ENCODE measurements at places on chromosomes 1 and 21.

- no peak for DNase-seq
Observed at GRCh38 chr1:185074307-185074706, 28.9 kb downstream of the RNF2 start.

DNA sequence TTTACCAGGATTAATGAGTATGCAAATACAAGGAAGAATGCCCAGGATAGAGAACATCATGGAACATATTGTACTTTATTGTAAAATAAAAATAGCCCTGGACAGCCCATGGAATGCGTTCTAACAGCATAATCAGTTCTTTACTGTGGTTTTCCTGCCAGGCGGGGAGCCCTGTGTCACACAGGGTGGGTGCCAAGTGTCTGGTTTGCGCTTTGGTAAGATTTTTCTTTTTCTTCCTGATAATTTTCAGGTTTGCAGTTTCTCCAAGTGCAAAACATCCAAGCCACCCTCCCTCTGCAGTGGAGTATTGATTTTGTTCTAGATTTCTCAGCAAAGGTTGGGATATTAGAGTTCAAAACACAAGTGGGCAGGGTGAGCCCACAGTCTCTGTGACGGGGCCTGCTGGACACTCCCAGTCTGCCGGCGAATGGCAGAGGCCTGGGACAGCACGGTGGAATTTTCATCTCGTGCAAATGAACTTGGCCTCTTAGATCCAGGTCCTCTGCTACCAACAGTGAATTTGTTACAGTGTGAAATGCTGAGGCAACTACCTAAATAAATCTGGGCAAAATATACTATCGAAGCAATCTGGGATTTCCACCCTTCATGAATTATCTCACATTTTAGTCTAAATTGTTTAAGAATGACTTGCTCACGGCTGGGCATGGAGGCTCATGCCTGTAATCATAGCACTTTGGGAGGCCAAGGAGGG lies 15.6 kb upstream of the KCNJ15 start:
- DNase-seq = no peak

DNA sequence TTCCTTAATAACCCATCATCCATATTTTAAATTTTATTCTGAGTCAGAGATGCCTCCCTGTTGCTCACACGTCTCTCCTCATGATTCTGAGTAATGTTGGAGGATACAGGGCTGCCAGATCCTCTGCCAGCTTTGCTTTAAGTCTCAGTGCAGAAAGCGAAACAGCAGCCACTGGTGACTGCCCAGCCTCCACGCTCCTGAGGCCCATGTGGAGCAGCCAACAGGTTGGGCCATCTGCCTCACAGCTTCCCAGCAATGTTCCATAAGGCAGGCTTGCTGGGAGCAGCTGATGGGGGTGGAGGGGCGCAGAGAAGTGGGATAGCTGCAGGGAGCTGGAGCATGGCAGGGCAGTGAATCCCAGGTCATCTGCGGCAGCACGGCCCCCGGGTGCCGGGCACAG lies 104.2 kb downstream of the IGSF21 start:
- no peak for DNase-seq

GRCh38 chr1:86972262-86972661 lies 57.8 kb downstream of the HS2ST1 start:
- DNase-seq = peak; percentile 15

- no peak for DNase-seq
Observed at GRCh38 chr1:5488448-5488847, 503.8 kb downstream of the NPHP4 start.

- no peak for DNase-seq
Observed at GRCh38 chr21:42836767-42837301, 42.5 kb downstream of the WDR4 start.

- DNase-seq = no peak
Observed at GRCh38 chr1:161958425-161958824, 65.2 kb downstream of the OLFML2B start.

DNA sequence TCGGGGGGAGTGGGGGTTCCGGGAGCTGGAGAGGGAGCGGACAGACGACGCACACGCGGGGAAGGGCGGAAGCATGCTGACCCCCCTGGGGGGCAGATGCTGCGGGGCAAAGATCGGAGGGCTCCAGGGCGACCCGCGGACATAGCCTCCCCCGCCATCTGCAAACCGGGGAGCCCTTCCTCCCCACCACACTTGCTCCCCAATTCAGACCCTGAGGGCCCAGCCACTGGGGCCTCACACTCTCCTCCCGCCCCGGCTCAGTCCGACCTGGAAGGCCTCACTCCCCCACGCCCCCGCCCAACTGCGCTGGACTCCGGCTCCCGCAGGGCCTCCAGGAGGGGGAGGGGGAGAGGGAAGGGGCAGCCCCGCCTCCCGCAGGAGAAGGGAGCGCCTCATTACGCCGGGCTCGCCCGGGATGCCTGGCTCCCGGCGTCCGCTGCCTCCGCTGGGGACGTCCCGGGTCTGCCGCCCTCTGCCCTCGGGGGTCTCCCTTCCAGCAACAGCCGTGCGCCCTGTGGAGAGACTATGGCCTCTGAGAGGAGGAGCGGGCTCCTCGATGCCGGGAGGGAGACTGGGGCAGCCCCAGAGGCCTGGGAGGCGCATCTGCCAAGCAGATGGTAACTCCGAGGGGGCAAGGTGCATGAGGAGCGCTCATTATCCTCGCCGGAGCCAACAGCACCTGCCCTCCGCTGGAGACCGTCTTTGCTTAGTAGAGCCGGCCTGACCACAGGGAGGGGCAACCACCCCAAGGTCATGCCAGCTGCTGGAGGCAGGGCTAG lies 636 bp upstream of the CAMK2N1 start:
- DNase-seq = peak; percentile 43

DNA sequence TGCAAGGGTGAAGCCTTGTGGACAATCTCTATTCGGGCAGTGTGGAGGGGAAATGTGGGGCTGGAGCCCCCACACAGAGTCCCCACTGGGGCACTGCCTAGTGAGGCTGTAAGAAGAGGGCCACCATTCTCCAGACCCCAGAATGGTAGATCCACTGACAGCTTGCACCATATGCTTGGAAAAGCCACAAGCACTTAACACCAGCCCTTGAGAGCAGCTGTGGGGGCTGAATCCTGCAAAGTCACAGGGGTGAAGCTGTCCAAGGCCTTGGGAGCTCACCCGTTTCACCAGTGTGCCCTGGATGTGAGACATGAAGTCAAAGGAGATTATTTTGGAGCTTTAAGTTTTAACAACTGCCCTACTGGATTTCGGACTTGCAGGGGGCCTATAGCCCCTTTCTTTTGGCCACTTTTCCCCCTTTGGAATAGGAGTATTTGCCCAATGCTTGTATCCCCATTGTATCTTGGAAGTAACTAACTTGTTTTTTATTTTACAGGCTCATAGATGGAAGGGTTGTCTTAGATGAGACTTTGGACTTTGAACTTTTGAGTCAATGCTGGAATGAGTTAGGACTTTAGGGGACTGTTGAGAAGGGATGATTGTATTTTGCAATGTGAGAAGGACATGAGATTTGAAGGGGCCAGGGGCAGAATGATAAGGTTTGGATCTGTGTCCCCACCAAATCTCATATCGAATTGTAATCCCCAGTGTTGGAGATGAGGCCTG lies 16.3 kb upstream of the COL6A1 start:
- no peak for DNase-seq

- peak; percentile 53 for DNase-seq
Observed at GRCh38 chr1:148362216-148362611, 120.9 kb downstream of the PPIAL4G start.

Data from LoVo (cell line).